Activated gamma-delta T cell treated with Interleukin-2 at 50 U/mL for 16 hours (primary cell): ENCODE measurements at places on chromosomes 2 and 18.

GRCh38 chr18:58851856-58852255 lies 12.8 kb upstream of the ZNF532 start:
- no peak for DNase-seq

GRCh38 chr2:96642564-96643360 lies at the start of gene FER1L5:
Gene FER1L5 (plus strand): TSS chr2:96642764. CDS start chr2:96642837, 73 bp downstream.
- no peak for DNase-seq

- no peak for DNase-seq
Observed at GRCh38 chr2:121902171-121902591, 146.7 kb downstream of the TSN start.

DNA sequence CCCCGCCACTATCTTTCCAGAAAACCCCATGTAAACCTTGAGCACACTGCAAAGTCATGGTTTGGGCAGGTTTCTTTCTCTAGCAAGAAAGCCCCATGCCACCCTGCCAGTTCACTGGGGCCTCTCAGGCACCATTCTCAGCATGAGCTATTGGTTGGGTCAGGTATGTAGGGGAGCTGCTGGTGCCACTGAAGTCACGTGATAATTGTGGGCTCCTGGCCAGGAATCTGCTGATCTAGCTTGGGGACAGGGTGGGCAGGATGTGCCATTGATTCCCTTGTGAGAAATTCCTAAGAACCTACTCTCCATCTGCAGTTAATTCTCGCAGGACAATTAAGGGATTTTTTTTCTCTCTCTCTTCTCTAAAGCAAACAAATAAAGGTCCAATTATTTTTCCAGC lies 26.5 kb upstream of the HNMT start:
- no peak for DNase-seq

- no peak for DNase-seq
Observed at GRCh38 chr18:34710934-34711333, 836 bp downstream of the DTNA start.
